Prostate gland (tissue), 2 donors: ENCODE measurements at places on chromosomes 11 and 22.

- no peak for DNase-seq
Observed at GRCh38 chr11:59413646-59414045, 12.6 kb downstream of the OR5A2 start.

DNA sequence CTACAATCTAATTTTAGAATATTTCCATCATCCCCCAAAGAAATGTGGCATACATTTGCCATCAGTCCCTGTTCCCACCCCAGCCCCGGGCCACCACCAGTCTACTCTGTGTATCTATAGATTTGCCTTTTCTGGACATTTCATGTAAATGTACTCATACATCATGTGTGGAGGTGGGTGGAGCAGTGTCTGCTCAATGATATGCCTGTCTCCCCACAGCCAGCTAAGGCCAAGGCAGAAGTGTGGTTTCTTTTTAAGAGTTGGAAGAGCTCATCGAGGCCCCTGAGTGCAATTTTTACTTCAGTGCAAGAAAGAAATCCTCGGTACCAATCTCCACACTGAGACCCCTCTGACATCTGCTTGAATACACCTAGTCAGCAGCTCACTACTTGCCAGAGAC lies 80.5 kb downstream of the TP53I11 start:
- no peak for DNase-seq

GRCh38 chr22:29626497-29627195 lies 23.2 kb downstream of the NF2 start:
- no peak for DNase-seq

DNA sequence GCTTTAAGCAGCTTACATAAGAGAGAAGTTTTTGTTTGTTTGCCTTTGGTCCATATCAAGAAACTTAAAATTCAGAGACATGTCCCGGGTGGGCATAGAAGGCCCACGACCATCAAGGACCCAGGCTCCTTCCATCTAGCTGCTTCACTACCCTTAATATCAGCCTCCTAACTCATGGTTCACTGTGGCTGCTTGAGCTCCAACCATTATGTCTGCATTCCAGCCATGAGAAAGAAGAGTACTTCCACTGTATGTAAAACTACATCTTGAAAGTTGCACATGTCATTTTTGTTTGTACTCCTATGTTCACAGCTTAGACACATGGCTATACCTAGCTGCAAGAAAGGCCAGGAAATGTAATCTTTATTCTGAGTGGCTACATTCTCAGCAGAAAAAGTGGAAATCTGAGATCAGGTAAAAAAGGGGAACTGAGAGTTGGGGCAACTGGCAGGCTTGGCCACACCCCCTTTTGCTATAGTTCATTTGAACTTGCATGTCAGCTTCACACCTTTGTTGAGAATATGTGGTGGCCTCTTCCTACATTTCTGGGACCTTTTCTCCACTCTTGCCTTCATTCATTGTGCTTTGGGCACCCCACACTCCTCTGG lies 81.3 kb upstream of the TP53I11 start:
- no peak for DNase-seq

DNA sequence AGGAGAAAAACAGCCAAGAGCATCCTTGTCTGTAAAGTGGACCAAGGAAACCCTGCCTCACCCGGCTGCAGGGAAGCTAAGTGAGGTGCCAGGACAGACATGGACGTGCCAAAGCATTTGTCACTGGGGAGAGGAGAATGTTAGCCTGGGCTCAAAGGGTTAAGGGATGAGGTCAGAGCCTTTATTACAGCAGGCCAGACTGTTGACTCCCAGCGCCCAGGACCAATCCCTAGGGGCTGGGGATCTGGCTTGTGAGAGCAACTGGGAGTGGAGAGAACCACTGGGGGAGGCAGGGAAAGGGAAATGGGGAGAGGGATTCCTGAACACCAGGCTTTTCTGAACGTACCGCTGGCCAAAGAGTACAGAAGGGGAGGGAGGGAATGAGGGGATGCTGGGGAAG lies 2.6 kb downstream of the CHRM1 start:
- no peak for DNase-seq
